Fibroblast of skin of left biceps (primary cell): ENCODE measurements at places on chromosomes 5 and 9.

GRCh38 chr9:19224563-19224962, 5.9 kb upstream of the DENND4C start:
- no peak for DNase-seq

DNA sequence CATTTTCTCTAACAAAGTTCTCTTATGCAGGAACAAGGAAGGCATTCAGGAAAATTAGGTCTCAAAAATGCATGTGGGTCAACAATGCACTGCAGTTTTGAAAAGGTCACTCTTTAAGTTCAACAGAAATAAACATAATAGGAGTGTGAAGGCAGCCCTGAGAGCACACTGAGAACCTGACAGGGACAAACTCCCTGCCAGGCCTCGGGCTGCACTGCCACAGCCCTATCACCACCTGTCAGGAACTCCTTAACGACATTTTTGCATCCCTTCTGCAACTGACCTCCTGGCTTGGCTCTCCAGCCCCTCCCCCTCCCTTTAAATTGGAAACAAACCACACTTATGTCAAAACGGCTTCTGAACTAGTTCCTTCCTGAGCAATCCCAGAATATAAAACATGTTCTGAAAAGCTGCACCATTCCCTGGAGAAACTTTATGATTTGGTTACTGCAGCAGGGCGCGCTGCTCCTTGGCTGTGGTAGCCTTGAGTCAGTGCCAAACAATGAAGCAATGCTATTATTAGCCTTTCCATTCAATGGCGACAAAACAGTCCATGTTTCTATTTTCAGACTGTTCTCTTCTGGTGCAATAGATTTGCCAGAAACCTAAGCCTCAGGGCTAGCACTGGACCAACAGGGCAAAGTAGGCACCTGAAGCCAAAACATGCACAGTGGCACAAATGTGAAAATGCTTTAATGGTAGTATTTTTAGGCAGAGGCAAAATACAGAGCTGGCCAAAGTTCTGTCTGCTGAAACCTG, 160.1 kb upstream of the ZNF608 start:
- DNase-seq: peak; percentile 69

- peak; percentile 21 for DNase-seq
Observed at GRCh38 chr5:86968301-86968753, 299.4 kb upstream of the RASA1 start.

- no peak for DNase-seq
Observed at GRCh38 chr9:99855467-99856176, 33.9 kb downstream of the NR4A3 start.

DNA sequence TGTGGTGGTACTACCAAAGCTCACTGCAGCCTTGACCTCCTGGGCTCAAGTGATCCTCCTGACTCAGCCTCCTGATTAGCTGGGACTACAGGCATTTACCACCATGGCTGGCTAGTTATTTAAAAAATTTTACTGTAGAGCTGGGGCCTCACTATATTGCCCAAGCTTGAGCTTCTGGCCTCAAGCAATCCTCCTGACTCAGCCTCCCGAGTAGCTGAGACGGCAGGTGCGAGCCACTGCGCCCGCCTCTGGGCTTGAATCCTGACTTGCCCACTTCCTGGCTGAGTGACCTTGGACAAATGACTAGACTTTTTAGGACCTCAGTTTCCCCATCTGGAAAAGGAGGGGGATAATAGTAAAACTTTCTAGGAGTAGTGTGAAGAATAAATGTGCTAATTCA, 32.1 kb downstream of the NCS1 start:
- no peak for DNase-seq

- no peak for DNase-seq
Observed at GRCh38 chr5:116514421-116514970, 60.1 kb downstream of the SEMA6A start.

DNA sequence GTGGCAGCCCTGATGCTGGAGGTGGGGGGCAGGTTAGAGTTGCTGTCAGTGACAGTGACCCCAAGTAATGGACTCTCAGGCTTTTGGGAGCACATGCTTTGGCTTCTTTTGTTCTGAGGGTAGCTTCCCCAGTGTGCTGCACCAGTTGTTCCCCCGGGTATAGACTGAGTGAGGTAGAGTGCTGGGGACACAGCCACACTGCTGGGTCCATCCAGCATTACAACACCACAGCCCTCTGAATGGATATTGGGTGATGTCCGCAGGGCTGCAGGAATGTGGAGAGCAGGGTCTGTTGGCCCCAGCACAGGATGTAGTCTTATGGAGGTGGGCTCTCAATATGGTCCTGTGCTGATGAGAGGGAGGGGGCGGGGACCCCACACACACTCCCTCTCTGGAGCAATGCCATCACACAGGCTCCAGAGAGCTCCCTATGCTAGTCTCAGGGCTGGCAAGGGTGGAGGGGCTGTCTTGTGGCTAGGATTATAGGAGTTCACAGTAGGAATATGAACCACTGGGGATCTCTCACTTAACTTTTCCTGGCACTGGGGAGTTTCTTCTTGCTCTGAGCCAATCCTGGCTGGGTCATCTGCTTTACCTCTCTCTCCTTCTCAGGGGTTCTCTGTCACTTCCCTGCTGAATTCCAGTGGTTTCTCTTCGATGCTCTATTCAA, 20.7 kb downstream of the OSMR start:
- no peak for DNase-seq

DNA sequence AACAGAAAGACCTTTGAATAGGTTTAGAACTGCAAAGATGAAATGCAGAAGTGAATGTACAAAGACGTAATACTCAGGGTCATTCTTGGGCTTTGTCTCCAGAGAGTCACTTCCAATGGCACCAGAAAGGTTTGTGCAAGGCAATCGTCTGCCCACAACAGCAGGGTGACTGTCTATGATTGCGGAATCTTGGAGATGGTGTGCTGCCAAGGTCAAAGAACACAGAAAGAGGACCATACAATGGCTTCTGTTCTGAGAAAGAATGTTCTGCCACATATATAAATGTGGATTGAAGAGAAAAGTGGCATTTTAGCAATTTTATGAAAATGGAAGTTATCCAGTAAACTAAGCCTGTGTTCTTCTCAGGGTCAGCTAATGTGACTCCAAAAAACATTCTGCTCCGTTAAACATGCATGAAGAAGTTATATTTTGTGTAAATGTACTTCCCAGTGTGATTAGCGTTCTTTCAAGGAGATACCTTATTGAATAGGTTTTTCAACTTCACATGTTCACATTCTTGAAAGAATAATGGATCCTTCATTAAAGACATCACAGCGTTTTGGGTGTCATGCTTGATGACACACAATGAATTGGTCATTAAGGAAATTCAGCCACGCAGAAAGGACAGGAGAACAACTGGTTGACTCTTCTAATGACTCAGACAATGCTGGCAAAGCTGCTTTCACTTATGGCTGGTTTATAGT, 73.4 kb upstream of the CDH6 start:
- DNase-seq: no peak

DNA sequence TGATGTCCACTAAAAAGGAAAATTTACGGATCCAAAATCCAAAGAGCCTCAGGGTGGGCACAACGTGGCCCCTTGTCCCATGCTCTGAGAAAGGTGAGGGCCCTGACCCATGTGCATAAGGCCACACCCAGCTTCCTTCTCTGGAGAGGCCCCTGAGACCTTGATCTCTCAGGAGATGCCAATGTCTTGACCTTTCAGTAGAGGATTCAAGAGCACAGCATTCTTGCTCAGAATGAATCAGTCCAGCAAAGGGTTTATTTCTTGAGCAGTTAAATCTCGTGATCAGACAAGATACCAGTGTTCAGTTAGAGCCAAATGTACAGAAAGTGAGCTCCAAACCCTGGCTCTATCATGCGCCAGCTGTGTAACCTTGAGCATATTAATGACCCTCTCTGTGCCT, 115.9 kb upstream of the DAPK1 start:
- DNase-seq: no peak

DNA sequence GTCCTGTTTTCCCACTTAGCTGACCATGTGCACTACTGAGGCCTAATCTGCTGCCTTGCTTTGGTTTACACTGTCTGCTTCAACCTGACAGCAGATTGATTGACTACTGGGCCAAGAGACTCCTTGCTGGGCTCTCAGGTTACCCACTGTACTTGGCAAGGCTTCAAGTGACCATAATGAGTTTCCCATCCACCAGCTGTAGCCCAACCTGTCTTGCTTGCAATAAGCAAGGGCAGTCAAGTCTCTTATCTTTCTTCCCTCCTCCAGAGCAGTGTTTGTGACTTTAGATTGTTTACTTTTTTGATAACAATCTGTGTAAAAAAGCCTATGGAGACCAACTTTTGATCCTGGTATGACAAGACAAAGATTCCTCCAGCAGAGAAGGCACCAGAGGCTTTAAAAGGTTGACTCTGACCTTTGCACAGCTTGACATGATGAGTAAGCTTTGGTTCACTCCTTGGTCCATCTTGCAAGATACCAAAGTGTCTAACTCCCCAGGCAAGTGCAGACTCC, 912.3 kb upstream of the SEMA6A start:
- DNase-seq: no peak

DNA sequence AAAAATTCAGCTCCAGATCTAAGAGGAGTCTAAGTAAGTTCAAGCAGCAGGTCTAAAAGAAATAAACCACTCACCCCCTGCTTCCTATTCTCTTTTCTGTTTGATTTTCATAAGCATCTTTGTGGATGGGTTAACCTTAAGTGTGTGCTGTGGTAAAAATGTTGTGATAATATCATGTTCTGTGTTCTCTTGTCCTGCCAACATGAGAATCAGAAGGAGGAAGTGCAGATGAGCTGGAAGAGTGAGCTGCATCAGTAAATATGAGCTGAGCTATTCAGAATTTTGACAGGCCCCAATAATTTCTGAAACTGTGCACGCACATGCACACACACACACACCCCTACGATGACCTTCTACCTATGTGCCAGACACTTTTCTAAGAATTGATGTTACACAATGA, 186.5 kb upstream of the ANKRD55 start:
- DNase-seq: no peak

DNA sequence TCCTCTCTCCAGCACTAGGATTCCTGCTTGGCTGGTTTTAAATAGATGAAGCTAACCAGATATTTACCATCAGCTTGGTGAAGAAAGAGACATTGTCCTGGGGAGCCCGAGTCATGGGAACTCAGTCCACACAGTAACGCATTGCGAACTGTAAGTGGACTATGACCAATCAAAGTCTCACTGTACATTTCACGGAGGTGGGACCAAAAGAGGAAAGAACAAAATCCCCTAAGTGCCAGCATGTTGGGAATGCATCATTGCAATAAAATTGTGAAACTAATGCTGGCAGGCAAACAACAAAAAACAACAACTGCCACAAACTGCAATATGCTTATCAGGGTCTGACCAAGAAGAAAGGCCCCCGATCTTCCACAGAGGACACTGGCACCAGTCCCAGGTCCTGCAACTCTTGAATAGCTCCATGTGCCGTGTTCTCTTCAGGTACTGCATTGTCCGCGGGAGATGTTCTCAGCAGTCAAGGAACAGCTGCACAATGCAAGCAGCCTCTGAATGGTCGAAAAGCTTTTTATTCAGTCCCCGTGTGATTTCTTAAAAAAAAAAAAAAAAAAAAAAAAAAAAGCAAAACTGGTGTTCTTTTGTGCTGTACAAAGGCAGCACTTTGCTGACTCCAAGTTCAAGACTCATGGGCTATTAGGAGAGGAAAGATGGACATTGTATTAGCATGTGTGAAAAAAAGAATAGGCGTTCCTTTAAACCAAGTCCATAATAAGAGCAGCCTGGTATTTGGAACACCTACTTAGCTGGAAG, 38.1 kb downstream of the SEMA6A start:
- no peak for DNase-seq

- no peak for DNase-seq
Observed at GRCh38 chr5:107698286-107698685, 27.5 kb upstream of the EFNA5 start.

DNA sequence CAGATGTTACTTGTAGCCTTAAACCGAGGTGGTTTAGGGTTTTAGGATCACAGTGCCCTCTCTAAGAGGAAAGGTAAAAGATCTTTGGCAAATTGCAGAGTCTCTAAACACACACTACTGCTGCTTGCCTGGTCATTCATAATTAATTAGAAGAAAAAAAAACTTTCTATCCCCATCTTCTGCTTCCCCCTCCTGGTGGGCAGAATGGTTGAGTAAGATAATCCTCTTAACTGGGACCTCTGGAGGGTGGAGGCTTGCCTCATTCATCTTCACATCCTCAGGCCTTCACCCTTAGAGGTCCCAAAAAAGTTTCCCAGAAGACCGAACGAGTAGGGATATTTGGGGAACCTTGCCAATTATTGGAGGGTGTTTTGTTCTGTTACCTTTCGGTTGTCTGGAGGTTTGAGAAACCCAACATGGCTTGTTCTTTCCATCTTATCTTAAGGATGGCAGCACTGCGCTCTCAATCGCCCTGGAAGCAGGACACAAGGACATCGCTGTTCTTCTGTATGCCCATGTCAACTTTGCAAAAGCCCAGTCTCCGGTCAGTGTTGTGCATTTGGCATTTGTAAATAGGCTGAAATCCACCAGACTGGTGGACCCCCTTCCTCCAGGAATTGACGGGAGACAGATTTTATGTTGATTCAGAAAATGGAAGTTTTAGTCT, 97.3 kb upstream of the DMRT1 start:
- DNase-seq: no peak

GRCh38 chr9:124657516-124657915, 113.6 kb downstream of the NR6A1 start:
- DNase-seq: no peak

- DNase-seq: no peak
Observed at GRCh38 chr5:122170620-122171019, 41.3 kb downstream of the ZNF474 start.

DNA sequence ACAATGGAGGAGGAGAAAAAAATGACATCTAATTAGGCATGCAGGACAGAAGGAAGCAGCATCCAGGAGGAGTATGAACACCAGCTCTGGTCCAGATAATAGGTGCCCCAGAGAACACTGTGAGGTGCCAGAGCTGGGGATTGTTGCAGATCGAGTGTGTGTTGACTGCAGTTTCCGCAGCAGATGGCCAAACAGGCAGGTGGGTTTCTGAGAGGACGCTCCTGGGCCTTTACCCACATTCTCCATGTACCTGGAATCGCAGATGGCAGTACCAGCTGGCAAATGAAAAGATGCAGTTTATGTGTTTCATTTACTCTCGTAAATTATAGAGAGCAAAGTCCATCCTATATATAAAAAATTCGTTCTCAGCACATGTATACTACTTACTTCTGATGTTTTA, 182.2 kb upstream of the ISL1 start:
- no peak for DNase-seq

GRCh38 chr5:86439593-86440110, 178.1 kb upstream of the COX7C start:
- no peak for DNase-seq

DNA sequence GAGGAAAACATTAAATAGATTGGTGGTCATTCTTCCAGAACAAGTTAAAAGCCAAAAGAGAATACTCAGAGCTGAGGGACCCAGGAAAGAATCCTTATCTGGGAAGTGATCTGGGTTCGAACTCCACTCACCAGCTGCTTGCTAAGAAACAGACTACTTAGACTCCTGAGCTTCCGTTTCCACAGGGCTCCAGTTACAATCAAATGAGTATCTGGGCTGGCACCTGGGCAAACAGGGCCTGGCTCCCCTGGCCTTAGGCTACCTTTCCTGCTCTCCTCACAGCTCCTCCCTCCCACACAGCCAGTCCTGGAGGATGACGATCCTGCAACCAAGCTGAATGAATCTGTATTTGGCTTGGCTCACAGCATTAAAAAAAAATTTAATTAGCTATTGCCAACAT, 2.5 kb downstream of the MAPK9 start:
- no peak for DNase-seq
